ENCODE measurements at places on chromosomes 11 and 22. TPM values are rescaled to one million over a fixed set of nuclear protein-coding genes. Genes with fewer than 3 reads are reported as not detected.

- no peak for DNase-seq
These were observed 2.4 kb downstream of the SLC5A12 start for GRCh38 chr11:26719289-26719973.

GRCh38 chr11:111765320-111765983, 737 bp downstream of the PPP2R1B start:
- no peak for DNase-seq

- peak; percentile 58 for DNase-seq
These were observed 178.8 kb downstream of the IGLL1 start for GRCh38 chr22:23401111-23401909.

FOLR2 gene
- not detected for total RNA-seq

DUSP8 gene
- 3.2 TPM for total RNA-seq

ACTN3 gene
- not detected for total RNA-seq

DNA sequence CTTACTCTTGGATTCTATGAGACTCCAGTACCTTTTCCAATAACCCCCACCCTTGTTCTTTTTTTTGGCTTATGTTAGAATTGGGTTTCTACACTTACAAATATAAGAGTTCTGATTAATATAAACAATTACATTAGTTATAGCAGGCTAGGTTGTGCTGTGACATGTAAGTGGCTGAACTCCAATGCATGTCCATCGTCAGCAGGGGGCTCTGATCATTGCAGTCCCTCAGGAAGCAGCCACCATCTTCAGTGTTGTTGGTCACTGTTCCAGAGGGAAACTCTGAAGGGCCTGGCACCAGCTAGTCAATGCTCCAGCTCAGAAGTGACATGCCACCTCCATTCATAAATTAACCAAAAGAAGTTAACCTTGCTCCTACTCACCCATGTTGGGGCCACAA, 5.6 kb downstream of the LIPT2 start:
- peak; percentile 39 for DNase-seq

DNA sequence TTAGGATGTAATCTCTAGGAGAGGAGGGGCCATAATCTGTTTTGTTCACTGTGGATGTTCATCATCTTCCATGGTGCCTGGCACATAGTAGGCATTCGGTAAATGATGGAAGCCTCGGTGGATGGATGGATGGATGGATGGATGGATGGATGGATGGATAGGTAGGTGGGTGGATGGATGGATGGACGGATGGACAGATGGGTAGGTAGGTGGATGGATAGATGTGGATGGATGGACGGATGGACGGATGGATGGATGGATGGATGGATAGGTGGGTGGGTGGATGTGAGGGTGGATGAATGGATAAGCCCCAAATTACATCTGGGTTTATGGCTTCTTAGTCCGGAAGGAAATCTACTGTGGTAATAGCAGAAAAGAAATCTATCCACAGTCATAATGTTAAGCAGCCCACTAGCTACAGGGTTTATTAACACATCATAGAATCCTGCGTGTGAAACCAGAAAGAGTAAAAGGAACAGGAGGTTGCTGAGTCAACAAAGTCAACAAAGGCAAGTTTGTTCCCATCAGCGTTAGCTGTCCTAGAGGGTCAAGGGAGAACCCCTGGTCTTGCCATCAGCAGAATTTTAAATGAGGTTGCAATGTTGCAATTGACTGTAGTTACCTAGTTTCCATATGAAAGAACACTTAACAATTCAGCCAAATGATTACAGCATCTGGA, 82.8 kb downstream of the C11orf91 start:
- no peak for DNase-seq

DNA sequence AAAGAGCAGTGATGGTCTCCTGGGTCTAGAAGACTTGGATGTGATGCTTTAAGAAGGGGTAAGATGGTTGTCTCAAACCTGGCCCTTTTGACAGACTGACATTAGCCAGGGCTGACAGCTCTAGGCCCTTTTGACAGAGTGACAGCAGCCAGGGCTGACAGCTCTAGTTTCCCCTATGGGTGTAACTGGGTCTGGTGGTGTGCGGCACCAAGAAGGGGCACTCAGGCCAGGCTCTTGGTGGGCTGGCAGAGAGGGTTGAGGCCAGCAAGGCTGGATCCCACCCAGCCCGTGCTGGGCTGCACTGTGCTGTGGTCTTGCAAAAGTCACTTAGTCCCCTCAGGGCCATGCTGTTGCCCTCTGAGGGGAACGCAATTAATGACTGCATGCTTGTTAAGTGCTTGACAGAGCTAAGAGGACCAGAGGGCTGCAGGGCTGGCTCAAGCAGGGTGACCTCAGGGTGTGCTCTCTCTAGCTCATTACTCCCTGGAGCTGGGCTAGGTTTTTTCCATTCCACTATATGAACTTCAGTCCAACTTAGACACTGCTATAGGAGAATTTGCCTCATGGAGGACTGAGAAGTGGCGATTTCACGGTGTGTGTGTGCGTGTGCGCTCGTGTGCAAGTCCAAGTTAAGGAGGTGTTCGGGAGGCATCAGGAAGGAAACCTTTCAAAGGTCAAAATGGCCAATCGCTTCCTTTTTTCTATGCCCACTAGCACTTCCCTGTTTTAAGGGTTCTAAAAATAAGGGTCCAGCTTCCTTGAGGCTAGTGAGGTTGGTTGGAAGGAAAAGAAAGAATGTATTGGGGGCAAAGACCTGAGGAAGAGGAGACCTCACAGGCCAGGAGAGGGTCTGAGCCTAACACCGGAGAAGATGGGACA, 4.4 kb downstream of the UBASH3B start:
- DNase-seq: no peak

GRCh38 chr11:106410902-106411301, 333.4 kb downstream of the AASDHPPT start:
- DNase-seq: no peak

EIF4G2 gene
- 827 TPM for total RNA-seq

DNA sequence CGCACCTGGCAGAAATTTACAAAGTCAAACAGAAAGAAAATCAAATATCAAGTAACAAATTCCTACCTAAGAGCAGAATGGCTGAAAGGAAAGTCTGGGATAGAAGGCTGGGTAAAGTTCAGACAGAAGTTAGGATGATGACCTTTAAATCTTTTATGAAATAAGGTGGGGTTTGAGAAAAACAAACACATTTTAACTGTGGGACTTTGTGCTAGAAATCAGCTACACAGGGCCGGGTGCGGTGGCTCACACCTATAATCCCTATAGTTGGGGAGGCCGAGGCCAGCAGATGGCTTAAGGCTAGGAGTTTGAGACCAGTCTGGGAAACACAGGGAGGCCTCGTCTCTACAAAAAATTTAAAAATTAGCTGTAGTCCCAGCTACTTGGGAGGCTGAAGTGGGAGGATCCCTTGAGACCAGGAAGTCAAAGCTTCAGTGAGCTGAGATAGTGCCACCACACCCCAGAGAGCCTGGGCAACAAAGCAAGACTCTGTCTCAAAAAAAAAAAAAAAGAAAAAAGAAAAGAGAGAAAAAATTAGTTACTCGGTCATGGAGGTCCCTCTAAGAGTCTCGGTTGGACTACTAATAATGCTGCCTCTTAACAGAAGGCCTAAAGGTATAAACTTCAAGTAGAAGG, 119.7 kb upstream of the BID start:
- no peak for DNase-seq

DNA sequence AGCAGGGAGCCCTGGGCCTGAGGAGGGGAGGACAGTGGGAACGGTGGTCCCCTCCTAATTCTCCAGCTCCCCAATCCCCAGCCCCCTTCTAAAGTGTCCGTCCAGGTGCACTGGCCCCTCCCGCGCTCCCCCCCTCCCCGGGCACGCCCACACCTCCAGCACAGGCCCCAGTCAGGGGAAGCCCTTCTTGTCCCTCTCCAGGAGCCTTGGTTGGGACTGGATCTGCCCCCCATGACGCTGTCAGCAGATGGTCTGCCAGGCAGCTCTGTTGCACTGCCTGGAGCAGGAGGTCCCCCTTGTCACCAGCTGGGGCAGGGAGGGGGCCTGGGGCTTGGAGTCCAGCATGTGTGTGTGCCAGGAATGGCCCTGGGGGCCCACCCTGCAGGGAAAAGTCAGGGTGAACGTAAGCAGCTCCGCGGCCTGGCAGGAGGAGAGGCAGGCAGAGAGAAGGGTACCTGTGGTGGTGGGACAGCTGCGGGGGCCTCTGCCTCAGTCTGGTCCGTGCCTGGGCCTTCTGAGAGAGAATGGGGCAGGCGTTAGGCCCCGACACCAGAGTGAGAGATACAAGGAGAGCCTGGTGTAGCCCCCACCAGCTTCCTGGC, 1.6 kb downstream of the IRF7 start:
- no peak for DNase-seq

ZNF280B gene
- total RNA-seq: 2.4 TPM

DNA sequence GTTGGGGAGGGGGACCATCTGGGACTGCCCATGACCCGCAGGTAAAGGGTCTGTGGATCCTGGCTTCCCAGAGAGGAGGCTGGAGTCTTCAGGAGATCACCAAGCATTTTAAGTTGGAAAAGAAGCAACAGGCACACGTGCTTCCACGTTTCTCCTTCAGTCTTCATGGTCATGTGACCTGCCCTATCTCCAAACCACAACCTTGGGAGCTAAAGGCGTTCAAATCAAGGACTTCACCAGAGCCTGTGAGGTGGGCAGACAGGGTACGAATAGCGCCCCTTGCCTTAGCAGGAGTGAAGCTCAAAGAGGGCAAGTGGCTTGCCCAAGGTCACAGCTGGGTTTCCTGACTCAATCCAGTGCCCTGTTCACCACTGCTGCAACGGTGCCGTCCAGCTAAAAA, 6.7 kb downstream of the TMEM184B start:
- no peak for DNase-seq

- DNase-seq: no peak
These were observed 880.6 kb downstream of the NTM start for GRCh38 chr11:132251061-132251460.

DNA sequence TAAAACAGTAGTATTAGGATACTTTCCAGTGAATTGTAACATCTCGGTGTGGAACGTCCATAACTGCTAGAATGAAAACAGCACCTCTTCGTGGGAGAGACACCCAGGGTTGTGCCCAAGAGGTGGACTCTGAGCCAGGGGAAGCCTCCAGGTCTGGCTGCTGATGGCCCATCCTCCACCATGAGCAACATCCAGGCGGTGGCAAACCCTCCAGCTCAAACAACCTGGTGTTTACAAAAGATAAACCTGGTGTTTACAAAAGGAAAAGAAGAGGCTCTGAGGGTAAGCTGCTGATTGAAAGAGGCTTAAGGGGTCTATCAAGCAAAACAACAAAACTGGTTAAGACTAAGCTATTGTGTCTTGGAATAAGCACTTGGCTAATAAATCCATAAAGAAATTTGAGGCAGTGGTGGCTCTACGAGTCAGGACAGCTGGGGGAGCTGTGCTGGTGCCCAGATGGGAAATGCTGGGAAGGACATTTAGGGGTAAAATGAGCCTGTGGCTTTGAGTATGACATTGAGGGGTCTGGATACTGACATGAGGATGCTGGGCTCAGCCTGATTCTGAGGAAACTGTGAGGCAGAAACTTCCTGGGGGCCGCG, 909.0 kb downstream of the BRD1 start:
- no peak for DNase-seq

GRCh38 chr11:48210052-48210451, 6.6 kb upstream of the OR4B1 start:
- peak; percentile 10 for DNase-seq

APOBEC3G gene
- 23.6 TPM for total RNA-seq

DNA sequence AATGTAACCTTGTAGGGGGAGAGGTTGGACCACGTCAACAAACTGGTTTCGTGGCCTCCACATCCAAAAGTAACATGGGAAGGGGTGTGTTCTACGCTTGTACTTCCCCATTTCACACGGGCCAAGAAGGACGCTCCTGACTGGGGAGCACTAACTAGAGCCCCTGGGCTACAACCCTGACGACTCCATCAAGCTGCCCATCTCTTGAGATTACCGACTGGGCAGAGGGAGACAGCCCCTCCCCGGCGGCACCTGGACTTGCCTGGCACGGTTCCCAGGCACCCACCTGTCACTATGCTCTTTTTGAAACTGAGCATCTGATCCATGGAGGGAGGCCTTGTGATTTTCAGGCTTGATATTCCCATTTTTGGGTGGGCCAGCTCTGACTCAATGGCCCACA, 68.5 kb downstream of the SHANK2 start:
- no peak for DNase-seq

ENTHD1 gene
- not detected for total RNA-seq

DNA sequence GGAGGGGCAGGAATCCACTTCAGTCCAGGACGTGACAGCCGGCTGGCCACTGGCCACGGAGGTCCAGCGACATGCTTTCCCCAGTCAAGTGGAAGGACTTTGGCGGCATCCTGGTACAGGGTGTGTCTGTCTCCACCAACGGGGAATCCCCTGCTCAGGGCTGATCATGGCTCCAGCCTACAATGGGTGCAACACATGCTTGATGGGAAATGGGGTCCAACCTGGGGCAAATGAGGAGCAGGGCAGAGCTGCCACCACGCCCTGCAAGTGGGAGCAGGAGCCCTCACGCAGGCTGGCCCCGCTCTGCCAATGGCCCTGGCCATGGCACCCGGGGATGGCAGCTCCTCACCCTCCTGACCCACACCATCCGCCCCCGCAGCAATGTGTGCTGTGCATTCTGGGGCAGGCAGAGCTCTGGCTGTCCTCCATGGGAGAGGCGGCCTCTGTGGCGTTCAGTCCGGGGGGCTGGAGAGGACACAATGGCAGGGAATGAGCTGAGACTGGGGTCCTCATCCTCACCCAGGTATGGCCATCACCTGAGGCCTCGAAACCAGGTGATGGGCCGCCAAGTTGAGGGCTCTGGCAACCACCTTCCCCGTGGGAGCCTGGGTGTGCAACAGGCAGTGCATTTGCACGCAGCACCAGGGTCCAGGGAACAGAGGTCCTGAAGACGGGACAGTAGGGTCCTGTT, 5.8 kb upstream of the SEPTIN5 start:
- no peak for DNase-seq

- no peak for DNase-seq
These were observed 6.0 kb upstream of the XKR3 start for GRCh38 chr22:16831257-16831656.

DNA sequence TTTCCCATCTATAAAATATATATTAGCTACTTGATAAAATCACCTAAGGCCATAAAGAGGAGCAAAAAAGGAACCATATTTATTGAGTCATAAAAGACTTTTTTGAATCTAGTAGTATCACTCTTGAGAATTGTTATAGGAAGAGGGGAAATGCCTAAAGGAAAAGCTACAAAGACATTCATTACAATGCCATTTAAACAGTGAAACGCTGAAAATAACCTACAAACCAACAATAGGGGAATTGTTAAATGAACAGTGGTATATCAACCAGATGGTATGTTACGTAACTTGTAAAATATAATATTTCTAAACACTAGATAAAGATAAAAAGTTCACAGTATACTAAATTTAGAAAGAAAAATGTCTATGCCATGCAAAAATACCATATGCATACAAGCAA, 47.5 kb downstream of the FAM181B start:
- no peak for DNase-seq

GRCh38 chr11:8084352-8084751, 3.3 kb downstream of the TUB start:
- no peak for DNase-seq

GAS2L1 gene
- 4.0 TPM for total RNA-seq

PC gene
- 21.6 TPM for total RNA-seq

Data from H4 (cell line).